Body of pancreas (tissue), 4 donors: ENCODE measurements at places on chromosomes 4 and X.

- no peak for DNase-seq
Observed at GRCh38 chrX:19863212-19863856, 24.1 kb downstream of the SH3KBP1 start.

DNA sequence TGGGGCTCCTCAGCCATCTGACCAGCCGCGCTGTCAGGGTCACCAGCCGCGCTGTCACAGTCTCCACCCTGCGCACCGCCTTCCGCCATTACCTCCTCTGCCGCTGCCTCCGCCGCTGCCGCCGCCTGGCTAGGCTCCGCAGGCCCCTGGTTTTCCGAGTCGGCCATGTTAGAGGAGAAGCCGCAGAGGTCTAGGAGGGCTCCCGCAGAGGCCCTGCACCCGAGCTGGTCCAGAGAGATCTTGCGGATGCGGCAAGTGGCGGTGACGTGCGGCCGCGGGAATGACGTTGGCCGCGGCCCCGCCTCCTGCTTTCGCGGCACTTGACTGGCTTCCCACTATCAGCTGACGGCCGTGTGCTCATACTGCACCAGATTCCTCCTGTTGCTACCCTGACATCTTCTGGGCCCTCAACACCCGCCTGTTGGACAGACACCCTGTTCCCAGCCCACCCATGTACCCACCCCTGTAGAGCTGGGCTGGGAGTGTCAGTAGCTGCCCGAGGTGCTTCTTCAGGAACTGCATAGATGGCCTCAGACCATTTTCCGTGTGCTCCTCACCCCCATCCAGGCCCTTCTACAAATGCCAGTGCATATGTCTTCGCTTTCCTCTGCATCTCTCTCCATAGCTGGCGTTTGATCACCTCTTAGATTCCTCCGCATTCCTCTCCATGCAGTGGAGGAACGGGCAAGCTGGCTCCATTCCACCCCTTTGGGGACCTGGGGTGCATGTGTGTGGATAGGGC lies at the start of gene NAP1L5:
Gene NAP1L5 (minus strand): TSS at position 242 of the 742 bp plus-strand sequence. CDS start 75 bp downstream, at position 167.
- peak; percentile 63 for DNase-seq

DNA sequence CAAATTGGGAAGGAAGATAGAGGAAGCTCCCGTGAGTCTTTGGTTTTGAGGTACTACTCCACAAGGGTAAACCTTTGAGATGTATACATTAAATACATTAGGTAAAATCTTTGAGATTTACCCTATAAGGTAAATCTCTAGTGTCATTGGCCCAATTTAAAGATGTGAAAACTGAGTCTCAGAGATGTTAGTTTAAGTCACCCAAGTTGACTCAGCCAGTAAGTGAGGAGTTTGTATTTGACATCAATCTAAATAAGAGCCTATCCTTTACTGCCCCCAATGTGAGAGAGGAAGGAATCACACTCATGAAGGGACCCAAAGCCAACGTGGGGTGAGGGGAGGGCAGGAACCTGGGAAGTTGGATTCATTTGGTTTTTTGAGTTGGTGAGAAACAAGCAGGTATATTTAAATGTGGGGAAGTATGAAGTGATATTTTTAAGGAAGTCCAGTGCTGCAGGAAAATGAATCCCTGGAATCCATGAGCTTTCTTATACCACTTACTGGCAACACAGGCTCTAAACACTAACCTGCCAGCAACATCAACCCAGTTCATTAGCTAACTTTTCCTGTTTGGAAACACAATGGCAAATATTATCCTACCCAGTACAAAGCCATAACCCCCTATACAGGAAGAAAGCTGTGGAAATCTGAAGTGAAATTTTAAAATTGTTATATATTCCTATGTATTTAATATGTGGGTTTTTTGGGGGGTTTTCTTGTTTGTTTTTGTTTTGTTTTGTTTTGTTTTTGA lies 55.3 kb downstream of the PALLD start:
- no peak for DNase-seq

DNA sequence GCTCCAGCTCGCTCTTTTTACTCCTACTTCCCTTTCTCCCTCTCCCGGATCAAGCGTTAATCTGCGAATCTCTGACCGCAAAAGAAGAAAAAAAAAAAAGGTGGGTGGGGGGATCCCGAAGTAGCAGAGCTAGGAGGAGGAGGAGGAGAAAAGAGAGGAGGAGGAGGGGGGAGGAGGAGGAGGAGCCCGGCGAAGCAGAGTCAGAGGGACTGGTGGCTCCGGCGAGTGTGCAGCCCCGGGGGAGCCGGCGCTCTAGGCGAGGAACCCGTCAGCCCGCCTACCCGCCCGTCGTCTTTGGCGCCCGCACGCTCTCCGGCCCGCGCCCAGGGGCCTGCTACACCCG lies at the start of gene NHSL2:
Gene NHSL2 (plus strand): TSS at position 203 of the 343 bp plus-strand sequence.
- no peak for DNase-seq

DNA sequence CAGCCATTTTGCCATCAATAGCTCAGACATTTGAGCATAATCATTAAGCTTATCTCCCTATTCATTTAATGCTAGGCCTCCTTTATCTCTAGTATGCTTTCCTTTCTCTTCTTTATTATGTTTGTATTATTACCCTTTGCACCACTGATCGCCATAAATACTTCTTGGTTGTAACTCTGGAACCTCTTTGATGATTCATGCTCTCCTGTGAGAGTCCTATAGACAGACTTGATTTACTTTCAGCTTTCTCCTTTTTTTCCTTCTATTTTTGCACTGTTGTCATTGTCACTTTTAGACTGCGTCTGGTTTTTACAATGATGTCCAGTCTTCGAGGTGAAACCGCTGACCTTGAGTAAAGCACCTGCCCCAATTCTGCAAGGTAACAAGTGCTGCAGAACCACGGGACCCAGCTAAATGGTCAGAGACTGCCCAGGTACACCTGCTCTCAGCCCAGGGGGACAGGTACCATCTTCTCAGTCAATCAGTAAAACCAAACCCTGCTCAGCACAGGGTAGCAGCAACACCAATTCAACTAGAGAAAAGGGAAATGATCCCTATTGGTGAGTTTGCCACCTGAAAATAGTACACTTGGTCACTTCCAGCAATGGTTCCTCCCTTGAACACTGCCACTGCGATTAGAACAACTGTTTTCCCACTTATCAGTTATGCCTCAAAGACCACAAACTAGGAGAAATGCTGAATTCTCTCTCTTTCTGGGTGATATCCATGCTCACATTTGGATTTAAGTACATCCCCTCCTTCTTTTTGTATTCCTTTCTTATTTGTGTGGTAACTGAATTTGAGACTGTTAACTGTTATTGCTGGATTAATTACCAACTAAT lies 125.1 kb downstream of the MAML3 start:
- no peak for DNase-seq

DNA sequence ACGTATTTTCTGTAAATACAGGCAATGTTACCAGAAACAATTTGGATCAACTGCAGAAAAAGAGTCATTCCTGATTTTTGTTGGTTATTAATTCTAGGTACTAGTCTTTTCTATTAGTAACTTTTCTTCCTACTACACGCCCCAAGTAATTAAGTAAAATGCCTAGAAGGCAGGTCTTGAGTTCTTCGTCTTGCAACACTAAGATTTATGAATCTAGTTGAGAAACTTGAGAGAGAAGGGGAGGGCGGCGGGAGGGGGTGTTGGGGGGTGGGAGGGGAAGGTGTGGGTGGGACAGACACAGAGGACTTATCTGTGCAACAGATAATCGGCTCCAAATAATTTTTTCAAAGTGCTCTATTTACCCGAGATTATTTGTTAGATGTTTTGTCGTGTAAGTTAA lies 3.0 kb downstream of the RAP2C start:
- no peak for DNase-seq

- no peak for DNase-seq
Observed at GRCh38 chrX:14076639-14077038, 46.9 kb upstream of the GEMIN8 start.

- no peak for DNase-seq
Observed at GRCh38 chr4:163143532-163143931, 23.2 kb downstream of the NAF1 start.

GRCh38 chr4:80576796-80577195 lies 241.3 kb downstream of the CFAP299 start:
- DNase-seq, result no peak

GRCh38 chrX:154408659-154409221 lies 314 bp downstream of the DNASE1L1 start:
- no peak for DNase-seq

DNA sequence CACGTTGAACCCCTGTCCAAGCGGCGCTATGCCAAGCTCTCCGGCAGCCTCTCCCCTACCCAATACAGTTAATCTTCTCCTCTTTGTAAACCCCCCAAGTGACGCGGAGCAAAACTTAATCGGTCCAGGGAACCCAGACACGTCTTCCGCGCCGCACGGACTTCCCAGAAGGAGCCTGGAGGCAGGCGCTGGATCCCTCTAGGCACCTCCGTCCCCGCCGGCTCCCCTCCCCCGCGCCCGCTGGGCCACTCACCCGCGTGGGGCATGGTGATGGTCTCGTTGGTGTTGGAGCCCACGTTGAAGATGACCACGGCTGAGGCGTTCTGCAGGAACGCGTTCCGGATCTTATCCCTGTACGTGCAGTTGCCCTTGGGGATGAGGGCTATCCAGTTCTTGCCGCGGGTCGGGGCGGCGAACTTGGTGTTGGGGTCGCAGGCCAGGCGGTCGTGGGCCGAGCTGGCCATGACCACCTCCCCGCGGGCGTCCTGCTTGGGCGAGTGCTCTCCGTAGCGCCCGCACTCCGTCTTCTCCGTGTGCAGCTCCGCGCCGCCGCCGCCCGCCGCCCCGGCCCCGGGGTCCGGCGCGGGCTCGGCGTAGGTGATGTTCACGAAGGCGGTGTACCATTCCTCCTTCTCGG lies 1.1 kb downstream of the RNF150 start:
- peak; percentile 3 for DNase-seq

DNA sequence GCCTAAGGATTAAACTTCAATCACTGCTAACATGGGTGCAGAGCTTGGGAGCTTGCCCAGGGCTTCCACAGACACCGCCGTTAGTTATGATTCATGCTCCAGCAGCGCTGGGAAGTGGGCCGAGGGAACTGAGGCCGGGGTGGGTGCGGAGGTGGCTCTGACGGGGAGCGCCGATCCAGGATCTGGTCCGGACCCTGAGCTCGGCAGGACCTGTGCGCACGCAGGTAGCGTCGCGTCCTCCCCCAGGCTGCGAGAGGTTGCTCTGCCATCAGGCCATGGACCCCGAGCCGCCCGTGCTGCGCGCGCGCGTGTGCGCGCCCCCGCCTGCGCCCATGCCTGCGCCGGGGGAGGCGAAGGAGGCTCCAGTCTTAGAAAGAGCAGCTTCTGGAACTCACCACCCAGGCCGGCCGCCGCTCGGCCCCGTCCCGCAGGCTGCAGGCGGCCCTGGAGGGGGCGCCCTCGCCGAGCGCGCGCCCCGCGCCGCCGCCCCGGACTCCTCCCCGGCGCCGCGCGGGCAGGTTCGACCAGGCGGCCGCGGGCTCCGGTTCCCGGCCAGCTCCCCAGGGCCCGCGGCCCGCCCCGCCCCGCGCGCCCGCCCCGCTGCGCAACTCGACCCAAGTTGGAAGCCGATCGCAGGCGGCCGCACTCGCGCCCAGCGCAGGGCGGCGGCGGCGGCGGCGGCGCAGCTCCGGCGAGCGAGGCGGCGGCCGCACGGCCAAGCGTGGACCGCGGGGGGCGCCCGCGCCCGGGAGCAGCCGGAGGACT lies 732 bp upstream of the ADRA2C start:
- DNase-seq, result peak; percentile 61

DNA sequence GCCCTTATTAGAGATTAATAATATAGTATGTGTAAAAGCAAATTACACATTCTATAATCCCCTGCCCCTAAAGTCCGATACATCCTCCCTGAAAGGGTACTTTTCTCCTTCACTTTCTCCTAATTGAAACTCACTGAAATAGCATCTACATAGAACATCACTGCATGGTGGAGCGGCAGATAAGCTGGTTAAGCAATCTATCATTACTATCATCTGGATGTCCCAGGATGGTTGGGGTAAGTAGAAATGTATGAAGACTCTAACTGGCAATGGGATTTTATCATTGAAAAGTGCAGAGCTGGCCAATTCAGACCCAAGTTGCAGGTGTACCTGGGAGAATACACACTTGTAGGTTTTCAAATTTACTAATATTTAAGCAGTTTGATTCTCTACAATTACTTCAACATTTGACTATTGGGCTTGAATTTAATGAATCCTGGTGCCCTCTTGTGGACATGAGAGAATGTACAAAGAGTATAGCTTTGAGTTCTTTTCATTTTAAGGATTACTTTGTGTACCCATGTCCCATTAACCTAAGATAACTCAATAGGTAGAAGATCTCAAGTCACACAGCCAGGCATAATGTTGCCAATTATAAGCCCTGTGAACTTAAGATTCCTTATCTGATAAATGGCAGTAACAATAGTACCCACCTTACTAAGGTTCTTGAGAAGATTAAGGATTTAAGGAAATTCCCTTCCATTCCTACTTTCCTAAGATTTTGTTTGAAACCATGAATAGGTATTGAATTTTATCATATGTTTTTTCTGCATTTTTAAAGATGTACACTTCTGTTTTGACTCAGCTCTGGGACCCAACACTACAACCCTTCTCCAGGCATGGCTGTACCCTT lies 69.8 kb downstream of the SHROOM3 start:
- peak; percentile 42 for DNase-seq

- no peak for DNase-seq
Observed at GRCh38 chr4:3262208-3263052, 13.5 kb downstream of the MSANTD1 start.

DNA sequence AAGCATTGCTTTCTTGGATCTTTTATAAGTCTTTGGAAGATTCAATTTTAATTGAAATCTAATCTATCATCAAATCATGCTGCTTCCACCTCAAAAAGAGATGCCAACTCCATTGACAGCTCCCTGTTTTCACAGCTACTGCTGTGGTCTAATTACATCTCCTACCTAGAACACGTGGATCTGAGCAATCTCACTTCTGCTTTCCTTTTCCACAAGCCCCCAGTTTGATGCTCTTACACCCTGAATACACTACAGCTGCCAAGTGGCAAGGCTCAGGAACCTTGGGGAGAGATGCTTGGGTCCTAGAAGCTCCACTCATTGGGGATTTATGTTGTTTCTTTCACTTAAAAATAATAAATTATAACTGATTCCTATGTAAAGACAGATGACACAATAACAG lies 172.0 kb downstream of the CFAP299 start:
- no peak for DNase-seq

DNA sequence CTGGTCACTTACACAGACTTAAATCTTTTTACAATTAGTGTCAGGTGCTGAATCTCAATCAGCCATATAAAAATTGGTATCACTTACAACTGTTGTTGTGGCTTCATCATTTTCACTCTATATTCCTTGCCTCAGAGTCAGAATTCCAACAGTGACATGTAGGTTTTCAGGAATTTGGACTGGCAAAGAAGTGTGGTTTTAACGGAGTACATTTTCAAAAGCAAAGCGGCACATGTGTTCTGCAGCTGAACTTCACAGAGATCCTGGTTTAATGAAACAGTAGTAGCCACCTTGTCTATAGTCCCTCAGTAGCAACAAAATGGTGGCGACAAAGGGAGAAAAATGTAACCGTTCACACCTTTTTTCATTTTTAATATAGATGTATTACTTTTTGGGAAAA lies 486.6 kb downstream of the FAT4 start:
- DNase-seq, result no peak

GRCh38 chr4:6662591-6662990 lies 22.1 kb downstream of the MRFAP1 start:
- no peak for DNase-seq

GRCh38 chrX:69192603-69193002 lies 27.4 kb upstream of the PJA1 start:
- no peak for DNase-seq
